Smooth muscle cell of the pulmonary artery (primary cell): ENCODE measurements at places on chromosomes 4 and X. TPM values are rescaled to one million over a fixed set of nuclear protein-coding genes. Genes with fewer than 3 reads are reported as not detected.

The ACE2 gene
- total RNA-seq = 0.20 and 0.23 TPM in 2 replicates

The PLP1 gene
- 0.46 TPM in 1 of 2 replicates, not detected in the other for total RNA-seq

The PPEF2 gene
- 0.03 TPM in 1 of 2 replicates, not detected in the other for total RNA-seq

The L1CAM gene
- 4.6 and 6.7 TPM in 2 replicates for total RNA-seq

The RAB41 gene
- not detected in 2 replicates for total RNA-seq

The PAK3 gene
- 1.4 and 4.6 TPM in 2 replicates for total RNA-seq

The TMEM47 gene
- 88.7 and 135 TPM in 2 replicates for total RNA-seq

The CRMP1 gene
- total RNA-seq = under 0.01 TPM in 1 of 2 replicates, not detected in the other

The FGB gene
- not detected in 2 replicates for total RNA-seq

The IL2 gene
- not detected in 2 replicates for total RNA-seq

The SRPK3 gene
- 0.91 and 3.6 TPM in 2 replicates for total RNA-seq

The DAPP1 gene
- total RNA-seq = not detected in 2 replicates

The TNMD gene
- total RNA-seq = not detected in 2 replicates

The GPR82 gene
- not detected in 2 replicates for total RNA-seq

The SMS gene
- 167 and 177 TPM in 2 replicates for total RNA-seq

The EMCN gene
- 3.6 and 4.1 TPM in 2 replicates for total RNA-seq

The CPZ gene
- total RNA-seq = 1.8 and 24.4 TPM in 2 replicates

The FHDC1 gene
- total RNA-seq = 0.20 and 0.26 TPM in 2 replicates

The LRIT3 gene
- 0.03 TPM in 1 of 2 replicates, not detected in the other for total RNA-seq

The AFF2 gene
- 0.07 and 0.26 TPM in 2 replicates for total RNA-seq

The CSN2 gene
- total RNA-seq = not detected in 2 replicates

The MAGEA11 gene
- total RNA-seq = not detected in 2 replicates

The SLC16A2 gene
- 12.1 and 24.3 TPM in 2 replicates for total RNA-seq

The CEP135 gene
- 6.3 and 7.4 TPM in 2 replicates for total RNA-seq

The SUPT20HL2 gene
- not detected in 2 replicates for total RNA-seq

The LDOC1 gene
- total RNA-seq = 15.2 and 15.3 TPM in 2 replicates

The NAA11 gene
- not detected in 2 replicates for total RNA-seq

The ANTXR2 gene
- total RNA-seq = 142 and 224 TPM in 2 replicates
